ENCODE measurements at places on chromosomes 16 and 17. TPM values are rescaled to one million over a fixed set of nuclear protein-coding genes. Genes with fewer than 3 reads are reported as not detected.

- DNase-seq, result no peak
These were observed 299.3 kb downstream of the KCNJ2 start for GRCh38 chr17:70468661-70469060.

DNA sequence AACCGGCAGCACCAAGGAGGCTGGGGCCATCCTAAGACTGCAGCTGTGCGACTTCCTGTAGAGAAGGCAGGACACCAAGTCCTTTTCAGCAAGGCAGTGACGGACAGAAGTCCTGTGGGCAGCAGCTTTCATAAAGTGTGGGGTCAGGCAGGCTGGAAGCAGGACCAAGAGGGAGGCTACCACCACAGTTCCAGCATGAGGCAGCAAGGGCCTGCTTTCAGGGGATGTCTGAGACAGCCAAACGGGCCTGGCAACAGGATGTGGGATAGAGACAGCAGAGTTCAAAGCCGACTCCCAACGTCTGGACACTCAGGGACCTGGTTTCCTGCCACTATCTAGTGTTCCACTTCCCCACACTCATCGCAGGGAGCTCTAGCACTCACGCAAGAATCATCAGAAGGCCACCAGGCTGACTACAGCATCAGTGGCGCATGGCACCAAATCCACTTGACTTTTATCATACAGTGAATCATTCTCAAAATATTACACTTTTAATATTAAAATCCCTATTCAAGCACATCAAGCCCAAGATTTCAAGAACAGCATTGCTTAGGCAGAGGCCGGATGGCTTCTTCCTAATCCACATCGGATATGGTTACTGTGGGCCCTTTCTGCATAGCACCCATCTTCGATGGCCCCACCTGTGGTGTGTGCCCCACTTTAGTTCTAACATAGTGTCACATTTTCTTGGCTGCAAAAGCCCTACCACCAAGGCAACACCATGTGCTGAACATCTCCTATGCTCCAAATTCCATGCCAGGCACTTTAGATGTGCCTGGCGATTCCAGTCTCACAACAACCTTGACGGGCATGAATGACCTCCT lies 5.2 kb downstream of the USP7 start:
- DNase-seq, result no peak

The RRAD gene
- total RNA-seq, result 7.7 TPM

The PIMREG gene
- total RNA-seq, result 0.42 TPM

DNA sequence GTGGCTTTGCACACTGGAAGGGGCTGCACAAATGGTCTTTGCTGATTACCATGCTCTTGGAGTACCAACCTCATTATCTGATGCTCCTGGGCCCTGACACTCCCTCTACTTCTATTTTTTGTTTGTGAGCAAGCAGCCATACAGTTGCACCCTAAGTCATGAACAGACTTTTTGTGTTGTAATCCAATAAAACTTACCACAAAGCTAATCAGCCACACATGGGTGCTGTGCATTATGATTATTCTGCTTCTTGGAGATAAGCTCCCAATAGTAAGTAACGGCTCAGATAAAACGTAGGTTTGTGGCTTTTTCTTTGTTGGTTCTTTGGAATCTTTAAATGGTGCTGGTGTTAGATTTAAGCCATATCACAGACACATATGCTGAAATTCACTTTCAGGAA lies 76.2 kb downstream of the CCT6B start:
- DNase-seq, result no peak

DNA sequence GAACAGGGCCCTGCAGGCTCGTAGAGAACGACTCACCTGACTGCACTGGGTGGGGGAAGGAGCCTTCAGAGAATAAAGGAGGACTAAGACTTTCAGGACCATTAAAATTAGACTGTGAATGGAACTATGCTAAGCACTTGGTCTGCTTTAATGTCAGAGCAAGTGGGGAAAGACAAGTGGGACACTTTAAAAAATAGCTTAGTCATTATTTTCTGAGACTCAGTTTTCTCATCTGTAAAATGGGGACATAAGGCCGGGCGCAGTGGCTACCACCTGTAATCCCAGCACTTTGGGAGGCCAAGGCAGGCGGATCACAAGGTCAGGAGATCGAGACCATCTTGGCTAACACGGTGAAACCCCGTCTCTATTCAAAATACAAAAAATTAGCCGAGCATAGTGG lies 19.3 kb upstream of the BCO1 start:
- DNase-seq, result no peak

DNA sequence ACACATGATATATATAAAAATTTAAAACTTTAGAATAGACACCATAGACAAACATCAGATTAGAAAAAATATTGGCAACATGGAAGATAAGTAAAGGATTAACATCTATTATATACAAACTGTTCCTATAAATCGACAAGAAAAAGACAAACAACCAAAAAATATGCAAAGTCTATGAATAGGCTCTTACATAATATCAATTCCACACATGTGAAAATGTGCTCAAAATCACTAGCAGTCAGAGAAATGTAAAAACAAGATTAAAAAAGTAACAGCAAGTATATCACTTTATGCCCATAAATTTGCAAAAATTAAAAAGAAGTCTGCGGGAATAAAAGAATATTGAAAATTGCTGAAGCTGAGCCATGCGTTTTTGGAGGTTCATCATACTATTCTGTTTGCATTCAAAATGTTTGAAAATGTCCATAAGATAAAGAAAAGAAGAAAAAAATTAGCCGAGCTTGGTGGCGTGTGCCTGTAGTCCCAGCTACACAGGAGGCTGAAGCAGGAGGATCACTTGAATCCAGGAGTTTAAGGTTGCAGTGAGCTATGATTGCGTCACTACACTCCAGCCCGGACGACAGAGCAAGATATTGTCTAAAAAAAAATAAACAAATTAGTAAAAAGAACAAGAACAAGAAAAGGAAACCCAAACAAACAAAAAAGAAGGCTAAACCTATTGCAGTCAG lies 11.2 kb upstream of the ERN2 start:
- no peak for DNase-seq

GRCh38 chr16:73232555-73233328 lies 184.8 kb upstream of the ZFHX3 start:
- peak; percentile 45 for DNase-seq

DNA sequence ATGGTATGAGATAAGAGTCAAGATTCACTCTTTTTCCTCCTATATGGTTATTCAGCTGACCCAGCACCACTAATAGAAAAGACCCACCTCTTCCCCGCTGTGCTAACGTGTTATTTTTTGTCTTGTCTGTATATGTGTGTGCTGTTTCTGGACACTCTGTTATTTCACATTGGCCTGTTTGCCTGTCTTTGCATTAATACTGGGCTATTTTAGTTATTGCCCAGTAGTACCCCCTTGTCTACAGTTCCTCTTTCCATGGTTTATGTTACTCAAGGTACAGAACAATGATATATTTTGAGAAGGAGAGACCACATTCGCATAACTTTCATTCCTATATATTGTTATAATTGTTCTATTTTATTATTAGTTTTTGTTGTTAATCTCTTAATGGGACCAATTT lies 74.0 kb upstream of the SIAH1 start:
- no peak for DNase-seq

DNA sequence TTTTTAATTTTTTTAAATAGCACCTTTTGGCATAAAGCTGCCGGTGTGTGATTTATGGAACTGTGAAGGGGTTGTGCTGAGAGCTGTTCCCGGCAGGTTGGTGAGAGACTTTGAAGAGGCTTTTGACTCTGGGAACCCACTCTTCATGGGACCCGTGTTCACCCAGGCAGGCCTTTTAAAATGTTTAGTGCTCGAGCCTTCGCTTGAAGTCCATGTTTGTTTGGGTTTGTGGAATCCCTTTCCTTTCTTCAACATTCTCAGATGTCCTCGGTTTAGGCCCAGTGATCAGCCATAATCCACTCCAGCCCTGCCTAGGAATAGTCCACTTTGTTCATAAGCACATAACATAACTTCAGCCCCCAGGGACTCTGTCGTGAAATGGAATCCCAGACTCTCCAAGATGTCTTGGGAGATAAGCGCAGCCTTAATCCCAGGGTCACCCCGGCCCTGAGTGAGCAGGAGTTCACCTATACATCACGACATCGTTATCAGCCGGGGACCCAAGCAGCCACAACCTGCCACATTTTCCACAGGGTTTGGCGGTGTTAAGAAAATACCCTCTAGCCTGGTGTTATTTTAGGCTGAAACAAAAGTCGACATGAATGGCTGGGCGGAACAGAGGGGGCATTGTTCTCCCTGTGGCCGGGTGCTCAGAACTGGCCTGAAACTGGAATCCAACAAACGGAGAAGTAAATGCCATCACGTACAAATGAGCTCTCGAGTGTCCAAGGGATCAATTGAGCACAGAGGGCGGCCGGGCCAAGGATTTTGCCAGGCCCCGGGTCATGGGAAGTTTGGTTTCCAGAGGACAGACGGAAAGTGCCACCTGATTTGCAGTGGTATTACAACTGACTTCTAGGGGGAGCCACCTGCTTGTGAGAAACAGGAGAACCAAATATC lies 145.7 kb upstream of the IRX3 start:
- DNase-seq, result no peak

GRCh38 chr17:65183736-65184135 lies 46.6 kb downstream of the RGS9 start:
- DNase-seq, result no peak

GRCh38 chr16:75420987-75421819 lies 12.1 kb downstream of the CFDP1 start:
- DNase-seq, result peak; percentile 73

The PTX4 gene
- total RNA-seq, result 0.34 TPM

The KIF19 gene
- total RNA-seq, result 1.8 TPM

GRCh38 chr16:31529108-31529936 lies 1.6 kb downstream of the AHSP start:
- DNase-seq, result no peak

GRCh38 chr17:5364156-5364555 lies 55.3 kb downstream of the NUP88 start:
- no peak for DNase-seq

DNA sequence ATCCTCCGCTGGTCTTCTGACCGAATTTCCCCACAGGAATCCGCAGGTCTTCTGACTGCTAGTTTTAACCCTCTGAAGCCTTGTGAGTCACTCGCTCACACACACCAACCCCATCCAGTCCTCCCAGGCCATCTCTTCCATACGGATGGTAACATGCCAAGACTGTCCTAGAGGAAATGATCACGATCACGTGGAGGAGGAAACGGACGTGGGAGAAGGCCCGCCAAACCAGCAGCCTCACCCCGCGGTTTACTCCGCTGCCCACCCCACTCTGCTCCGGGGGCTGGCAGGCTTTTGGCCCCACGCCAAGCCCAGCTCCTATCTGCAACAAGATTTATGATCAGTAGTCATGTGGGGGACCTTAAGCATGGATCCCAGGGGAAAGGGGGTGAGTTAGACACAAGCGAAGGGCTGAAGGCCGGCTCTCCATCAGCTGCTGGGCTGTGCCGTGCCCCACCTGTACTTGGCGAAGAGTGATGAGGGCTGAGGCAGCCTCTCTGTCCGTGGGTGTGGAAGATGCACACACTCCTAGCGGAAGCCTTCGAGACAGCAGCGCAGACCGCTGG lies 1.5 kb upstream of the FAAP100 start:
- no peak for DNase-seq

The PPM1E gene
- 0.39 TPM for total RNA-seq

DNA sequence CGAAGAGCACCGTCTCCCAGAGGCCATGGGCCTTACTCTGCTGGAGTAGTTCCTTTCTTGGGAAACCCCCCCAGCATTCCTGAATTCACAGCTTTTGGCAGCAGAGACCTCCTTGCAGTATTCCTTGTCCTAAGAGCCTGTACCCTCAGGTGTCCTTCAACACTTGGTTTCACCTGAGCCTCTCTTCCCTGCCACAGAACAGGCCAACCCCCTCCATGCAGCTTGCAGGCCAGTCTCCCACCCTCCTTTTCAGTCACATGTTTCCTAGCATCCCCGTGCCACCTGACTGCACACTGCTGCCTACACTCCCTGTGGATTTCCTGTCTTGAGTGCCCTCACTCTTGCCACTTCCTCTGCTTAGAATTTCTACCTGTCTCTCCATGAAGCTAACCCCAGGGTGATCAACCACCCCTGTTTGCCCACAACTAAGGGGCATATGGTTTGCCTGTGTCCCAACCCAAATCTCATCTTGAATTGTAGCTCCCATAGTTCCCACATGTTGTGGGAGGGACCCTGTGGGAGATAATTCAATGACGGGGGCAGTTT lies 65.5 kb downstream of the DYNLRB2 start:
- peak; percentile 22 for DNase-seq

DNA sequence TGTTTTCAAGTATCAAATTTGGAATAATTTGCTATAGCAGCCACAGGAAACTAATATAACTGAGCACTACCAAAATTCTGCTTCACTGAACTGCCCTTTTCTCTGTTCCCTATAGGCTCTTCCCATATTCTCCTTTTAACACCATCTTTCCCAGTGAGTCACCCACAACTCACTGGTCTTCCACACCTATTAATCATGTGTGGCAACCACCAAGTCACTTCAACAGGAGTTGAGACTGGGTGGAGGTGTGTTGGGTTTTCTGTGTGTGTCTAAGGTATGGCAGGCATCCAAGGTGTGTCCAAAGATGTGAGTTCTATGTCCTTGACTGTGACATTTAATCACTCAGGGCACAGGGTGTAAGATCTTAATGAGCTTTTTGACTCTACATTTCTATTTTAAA lies 610.0 kb upstream of the CDH11 start:
- no peak for DNase-seq

DNA sequence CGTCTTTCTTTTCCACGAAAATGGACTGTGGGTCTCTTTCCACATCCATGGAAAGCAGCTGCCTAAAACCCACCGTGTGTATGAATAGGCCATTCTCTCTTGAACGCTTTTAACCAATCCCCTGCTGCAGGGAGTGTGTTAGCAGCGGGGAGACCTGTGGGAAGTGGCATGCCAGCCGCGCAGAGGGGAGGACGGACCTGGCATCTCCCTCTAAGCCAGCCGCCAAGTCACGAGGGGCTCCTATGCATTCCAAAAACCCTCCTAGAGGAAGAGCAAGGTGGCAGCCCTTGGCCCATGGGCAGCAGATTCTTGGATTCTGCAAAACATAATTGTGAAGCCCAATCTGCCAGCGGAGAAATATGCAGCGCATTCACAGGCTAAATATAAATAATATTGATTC lies 15.4 kb downstream of the RBFOX3 start:
- DNase-seq, result no peak

DNA sequence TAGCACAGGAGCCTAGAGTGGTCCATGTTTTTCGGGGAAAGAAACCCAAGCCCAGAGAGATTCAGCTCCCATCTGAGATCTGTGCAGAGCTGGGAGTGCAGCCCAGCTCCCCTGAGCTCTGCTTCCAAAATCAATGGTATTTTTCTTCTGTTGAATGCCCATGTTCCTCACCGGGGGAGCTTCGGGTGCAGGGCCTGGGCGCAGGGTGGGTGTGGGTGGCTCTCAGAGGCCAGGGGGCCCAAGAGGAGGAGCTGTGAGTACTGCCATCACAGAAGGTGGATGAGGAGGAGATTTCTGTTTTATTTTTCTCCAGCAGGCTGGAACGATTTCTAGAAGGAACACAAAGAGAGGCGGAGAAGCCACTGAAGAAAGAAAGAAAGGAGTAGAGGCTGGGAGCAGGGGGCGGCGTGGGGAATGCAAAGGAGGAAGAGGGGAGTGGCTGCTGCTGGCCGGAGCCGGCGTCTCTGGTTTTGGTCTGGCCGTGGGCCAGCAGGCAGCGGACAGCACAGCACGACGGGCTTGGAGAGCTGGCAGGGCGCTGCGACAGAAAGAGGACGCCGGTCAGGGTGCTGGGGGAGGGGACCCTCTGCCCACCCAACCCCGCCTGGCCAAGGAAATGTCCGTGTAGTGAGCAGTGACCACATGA lies 76.2 kb upstream of the KSR1 start:
- peak; percentile 67 for DNase-seq

The SULT1A4 gene
- total RNA-seq, result 3.3 TPM
